NCI-H2107 (cell line): ENCODE measurements at places on chromosomes 1 and 21.

GRCh38 chr1:44512313-44512885 lies 107.3 kb downstream of the RNF220 start:
- no peak for DNase-seq

GRCh38 chr1:218383681-218384080 lies 38.5 kb downstream of the TGFB2 start:
- no peak for DNase-seq

GRCh38 chr1:17682400-17682799 lies 72.7 kb upstream of the ACTL8 start:
- no peak for DNase-seq

DNA sequence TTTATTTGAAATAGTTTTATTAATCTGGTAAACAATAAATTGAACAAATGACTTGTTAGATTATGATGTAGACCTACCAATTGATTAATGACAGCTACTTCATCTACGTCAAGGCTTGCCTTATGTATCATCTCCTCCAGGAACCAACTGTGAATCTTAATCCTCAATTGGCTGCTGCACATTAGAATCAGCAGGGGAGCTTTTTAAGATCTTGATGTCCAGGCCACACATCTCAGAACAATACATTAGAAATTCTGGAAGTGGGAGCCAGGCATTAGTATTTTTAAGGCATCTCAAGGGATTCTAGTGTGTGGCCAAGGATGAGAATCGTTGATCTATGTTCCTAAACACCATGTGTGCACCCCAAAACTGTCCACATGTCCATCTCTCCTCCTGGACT lies 52.0 kb upstream of the LYPLAL1 start:
- DNase-seq, result no peak

GRCh38 chr1:199641531-199641930 lies 386.0 kb upstream of the NR5A2 start:
- DNase-seq, result no peak

GRCh38 chr21:32423320-32424190 lies 11.0 kb downstream of the EVA1C start:
- DNase-seq, result no peak

GRCh38 chr1:17909634-17910033 lies 154.5 kb downstream of the ACTL8 start:
- no peak for DNase-seq

- DNase-seq, result no peak
These were observed 91.2 kb downstream of the JAK1 start for GRCh38 chr1:64875101-64875500.

GRCh38 chr1:6260961-6261614 lies at the start of gene GPR153:
TSS of gene GPR153 (minus strand) at chr1:6261098. CDS start at chr1:6254905, 6,193 bp downstream.
- no peak for DNase-seq

- DNase-seq, result no peak
These were observed 9.9 kb downstream of the MYOM3 start for GRCh38 chr1:24101796-24102586.

DNA sequence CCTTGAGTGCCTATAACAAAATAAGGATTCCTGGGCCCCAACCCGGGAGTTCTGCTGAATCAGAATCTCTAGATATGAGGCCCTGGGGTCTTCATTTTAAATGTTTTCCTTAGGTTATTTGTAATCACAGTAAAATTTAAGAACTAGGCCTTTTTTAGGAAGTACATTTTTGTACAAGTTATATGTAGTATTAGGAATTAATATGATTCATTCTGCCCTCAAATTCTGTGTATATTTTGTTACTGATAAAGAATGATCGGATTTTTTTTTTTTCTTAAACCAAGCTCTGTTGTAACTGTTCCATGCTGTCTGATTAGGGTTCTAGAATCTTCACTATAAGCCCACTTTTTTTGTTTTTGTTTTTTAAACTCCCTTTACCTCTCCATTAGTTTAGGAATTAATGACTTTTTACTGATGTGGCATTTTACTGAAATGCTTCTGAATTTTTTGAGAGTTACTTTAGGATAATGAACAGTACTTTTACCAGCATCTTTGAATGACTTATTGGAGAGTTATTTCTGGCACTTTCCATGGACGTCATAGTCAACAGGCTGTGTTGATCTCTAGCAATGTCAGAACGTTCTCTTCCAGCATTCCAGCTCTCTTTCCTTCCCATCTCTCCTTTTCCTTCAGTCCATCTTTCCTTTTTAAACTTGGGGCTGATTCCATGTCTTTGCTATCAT lies 48.3 kb downstream of the CLIC4 start:
- DNase-seq, result no peak
